ENCODE measurements at places on chromosomes 2 and 18. TPM values are rescaled to one million over a fixed set of nuclear protein-coding genes. Genes with fewer than 3 reads are reported as not detected.

DNA sequence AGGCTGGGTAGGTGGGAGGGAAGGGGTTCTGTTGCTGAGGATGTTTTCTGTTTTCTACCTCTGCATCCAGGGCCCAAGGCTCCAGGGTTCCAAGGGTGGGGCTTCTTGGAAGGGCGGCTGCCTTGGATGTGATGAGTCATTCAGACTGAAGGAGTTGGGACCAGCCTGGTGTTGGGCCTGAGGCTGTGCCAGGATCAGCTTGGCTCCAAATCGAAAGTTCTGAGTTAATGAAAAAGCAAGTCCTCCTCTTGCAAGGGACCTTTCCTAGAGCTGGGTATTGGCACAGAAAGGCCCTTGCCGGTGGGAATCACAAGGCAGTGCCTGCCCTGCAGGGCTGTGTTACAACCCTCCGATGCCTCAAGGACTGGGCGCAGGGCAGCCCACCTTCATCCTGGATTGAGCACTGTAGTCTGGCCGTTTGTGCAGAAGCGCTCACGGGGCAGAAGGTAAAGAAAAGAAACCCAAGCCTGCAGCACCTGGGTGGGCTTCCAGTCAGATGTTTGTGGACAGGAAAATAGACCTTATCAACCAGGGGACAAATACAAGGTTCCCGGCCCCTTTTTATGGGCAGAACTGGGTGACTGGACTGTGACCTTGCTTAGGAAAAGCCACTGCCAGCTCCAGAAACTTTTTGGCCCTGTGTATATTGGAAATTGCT is 52.5 kb upstream of the MCFD2 start:
- no peak for DNase-seq

GRCh38 chr18:35387152-35387571 is 10.0 kb upstream of the ZNF396 start:
- peak; percentile 4 for DNase-seq

TTC21B gene
- total RNA-seq, result 12.4 TPM

DNA sequence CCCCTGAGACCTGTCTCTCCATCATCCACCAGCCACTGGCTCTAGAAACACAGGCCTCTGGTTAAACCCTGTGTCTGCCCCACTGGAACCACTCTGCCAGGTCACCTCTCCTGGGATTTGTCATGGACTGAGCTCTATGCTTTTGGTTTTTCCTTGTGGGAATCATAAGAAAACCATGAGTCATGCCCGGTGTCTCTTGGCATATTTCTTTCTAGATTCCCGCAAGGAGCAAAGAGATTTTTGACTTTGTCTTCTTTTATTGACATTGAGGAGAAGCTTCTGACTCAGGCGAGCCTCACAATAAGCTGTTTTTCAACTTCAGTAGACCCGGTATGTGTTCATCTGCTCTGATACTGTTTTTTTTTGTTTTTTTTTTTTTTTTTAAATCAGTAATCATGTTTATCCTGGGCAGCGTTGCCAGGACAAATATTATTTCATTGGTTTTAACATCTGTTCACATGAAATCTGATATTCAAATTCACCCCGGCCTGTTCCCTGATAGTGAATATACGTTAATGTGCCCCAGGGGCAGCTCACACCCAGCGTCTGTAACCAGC is 207.1 kb downstream of the ACKR3 start:
- DNase-seq, result no peak

DNA sequence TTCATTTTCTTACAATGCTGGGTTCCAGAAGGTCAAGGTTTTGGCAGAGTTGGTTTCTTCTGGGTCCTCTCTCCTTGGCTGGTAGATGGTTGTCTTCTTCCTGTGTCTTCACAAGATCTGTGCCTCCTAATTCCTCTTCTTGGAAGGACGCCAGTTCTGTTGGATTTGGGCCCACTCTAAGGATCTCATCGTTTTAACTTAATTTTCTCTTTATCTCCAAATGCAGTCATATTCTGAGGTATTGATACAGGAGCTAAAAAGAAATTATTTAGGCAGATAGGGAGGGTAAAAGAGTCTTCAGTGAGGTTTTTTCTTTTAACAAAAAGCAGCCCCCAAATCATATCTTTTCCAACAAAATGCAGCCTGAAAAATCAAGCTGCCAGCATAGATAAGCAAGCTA is 998.4 kb downstream of the SOCS6 start:
- no peak for DNase-seq

- DNase-seq, result no peak
Measured at GRCh38 chr2:126792993-126793392, 105.7 kb upstream of the TEX51 start.

POTEJ gene
- total RNA-seq, result not detected

DNA sequence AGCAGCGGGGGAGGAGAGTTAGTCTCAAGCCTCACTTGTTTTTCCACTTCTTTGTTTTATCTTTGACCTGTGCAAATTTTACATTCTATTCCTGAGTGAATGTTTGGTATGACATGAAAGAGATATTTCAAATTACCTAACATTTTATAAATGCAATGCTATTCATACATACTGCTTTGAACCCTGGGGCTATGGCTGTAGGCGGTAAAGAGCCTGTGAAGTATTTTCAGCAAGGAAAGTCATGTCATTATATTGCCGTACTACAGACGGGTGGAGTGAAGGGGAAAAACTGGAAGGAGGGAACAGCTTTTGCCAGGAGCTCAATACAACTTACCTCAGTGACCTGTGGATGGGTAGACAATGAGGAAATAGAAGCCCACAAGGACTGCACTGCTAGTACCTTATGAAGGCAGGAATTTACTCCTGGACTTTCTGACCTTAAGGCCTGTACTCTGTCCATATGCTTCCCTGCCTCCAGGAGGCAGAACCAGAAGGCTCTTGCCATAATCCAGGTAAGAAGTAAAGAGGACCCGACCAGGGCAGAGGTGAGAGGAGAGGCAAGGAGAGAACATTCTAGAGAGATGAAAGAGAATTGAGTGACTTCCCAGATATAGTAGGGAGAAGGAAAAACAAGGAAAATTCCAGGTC is 28.4 kb upstream of the TET3 start:
- no peak for DNase-seq

GRCh38 chr18:68779169-68779568 is 18.7 kb upstream of the CCDC102B start:
- DNase-seq, result no peak

REG3A gene
- total RNA-seq, result not detected

DNA sequence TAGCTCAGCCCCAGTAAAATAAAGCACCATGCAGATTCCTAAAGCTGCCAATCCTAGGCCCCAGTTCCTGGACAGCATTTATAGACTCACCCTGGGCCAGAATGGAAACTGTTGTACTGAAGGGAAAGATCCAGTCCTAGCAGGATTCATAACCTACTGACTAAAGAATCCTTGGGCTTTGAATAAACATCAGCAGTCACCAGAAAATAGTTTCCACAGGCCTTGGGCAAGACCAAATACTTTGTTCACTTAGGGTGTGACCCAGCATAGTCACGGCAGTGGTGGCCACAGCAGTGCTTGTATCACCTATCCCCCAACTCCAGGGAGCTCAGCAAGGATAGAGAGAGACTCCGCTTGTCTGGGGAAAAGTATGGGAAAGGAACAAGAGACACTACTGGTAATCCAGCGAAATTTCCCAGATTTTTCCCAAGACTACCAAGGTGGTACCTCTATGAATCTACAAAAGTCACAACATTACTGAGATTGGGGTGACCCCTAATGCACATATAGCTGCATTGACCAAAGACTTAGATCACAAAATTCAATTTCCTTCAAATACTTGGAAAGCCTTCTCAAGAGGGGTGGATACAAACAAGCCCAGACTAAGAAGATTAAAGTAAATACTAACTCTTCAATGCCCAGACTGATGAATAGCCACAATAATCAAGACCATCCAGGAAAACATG is 748.1 kb upstream of the LRATD1 start:
- no peak for DNase-seq

PFN4 gene
- 1.3 TPM for total RNA-seq

DNA sequence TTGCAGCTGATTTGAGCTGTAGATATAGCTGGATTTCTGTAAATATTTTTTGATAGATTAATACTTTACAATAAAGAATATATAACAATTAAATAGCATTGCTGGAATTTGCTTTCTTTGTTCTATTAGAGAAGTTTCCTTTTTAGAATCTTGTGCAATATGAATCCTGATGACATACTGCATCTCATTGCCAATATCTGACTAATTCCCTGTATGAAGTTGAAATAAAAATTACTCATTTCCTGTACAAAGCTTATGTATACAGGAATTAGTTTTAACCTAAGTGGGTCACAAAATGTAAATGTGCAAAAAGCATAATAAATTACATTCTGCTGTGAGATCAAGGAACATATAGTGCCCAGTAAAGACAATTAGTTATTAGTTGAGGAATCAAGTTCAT is 72.8 kb upstream of the TMEFF2 start:
- peak; percentile 13 for DNase-seq

GRCh38 chr18:79708412-79708811 is 28.8 kb downstream of the CTDP1 start:
- no peak for DNase-seq

DNA sequence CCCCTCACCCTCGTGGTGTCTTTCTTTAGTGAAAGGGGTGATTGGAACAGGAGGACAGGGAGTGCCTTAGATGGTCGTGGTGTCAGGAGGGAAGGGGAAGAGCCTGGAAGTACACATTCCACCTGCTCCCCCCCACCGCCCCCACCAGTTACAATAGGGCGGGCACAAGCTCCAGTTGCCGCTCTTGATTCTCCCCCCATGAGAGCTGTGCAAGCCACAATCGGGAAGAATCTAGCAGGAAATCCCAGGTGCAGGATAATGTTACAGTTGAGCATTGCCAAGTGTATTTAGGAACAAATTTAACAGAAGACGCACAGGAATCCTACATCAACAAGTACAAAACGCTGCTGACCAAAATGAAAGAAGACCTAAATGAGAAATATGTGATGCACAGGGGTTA is 73.6 kb downstream of the ASAP2 start:
- DNase-seq, result no peak

DNA sequence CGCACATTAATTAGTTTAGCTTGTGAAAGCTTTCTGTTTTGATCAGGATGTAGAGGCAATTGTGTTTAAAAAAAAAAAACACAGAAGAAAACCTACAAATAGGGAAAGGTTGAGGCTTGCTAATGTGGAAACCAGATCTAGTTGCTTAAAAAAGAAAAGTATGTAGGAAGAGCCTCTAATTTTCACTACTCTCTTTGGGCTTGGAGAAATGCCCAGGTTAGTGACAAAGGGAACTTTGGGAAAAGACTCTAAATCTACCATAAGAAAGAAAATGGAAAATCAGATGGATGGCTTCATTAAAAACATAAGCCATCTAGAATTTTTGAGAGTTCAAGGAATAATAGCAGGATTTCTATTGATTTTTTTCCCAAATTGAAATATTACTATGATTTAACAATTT is 47.3 kb upstream of the SLC38A11 start:
- no peak for DNase-seq

- DNase-seq, result no peak
Measured at GRCh38 chr18:11886577-11887110, 21.5 kb downstream of the MPPE1 start.

ZNF804A gene
- 2.2 TPM for total RNA-seq

- DNase-seq, result no peak
Measured at GRCh38 chr18:48879008-48879431, 71.7 kb downstream of the SMAD7 start.

GRCh38 chr18:64337018-64337417 is 188.1 kb upstream of the LINC00305 start:
- DNase-seq, result no peak

GRCh38 chr18:30142248-30142647 is 900.3 kb downstream of the DSC3 start:
- no peak for DNase-seq

DNA sequence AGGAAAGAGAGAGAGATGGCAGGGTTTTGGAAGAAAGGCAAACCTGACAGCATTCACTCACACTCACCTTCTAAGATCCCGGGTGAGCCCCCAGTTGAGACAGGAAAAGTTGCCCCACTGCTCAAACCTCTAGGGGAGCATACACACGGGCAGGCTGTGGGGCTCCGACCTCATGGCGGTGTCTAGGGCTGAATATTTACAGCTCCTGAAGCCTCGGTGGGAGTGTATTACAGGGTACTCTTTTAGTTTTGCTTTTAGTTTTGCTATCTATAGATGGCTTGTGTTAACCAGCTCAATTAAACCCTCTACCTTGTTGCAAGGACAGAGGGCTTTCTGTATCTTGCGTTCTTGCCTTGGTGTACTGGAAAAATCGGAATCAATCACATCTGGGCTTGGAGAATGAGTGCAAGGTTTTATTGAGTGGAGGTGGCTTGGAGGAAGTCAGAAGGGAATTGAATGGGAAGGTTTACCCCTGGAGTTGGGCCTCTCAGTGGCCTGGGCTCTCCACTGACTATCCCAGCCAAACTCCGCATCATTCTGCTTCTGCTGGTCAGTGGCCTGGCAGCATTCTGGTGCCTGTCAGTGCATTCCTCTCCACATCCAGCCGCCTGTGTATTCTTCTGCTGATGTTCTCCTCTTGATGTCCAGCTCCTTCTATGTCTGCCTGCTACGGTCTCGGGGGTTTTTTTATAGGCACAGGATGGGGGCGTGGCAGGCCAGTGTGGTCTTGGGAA is 10.1 kb upstream of the IFIH1 start:
- no peak for DNase-seq

- no peak for DNase-seq
Measured at GRCh38 chr2:108940156-108940555, 48.9 kb downstream of the EDAR start.

DNA sequence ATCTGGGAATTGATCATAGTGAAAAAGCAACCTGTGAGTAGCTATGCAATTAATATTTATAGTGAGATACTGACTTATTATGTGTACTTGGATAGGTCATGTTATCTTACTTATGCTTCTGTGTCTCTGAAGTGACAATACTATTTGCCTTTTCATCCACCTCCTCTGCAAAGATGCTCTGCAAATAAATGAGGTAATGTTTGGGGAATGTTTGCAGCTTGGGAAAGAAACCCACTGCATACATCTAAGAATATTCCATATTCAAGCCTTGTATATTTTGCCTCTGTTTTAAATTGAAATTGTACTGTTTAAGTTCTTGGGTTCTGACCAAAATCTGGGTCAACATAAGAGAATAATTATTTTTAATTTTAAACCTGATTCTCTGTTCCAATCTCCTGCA is 217.4 kb upstream of the DTNA start:
- DNase-seq, result no peak
